ENCODE measurements at places on chromosomes 3 and 15.

DNA sequence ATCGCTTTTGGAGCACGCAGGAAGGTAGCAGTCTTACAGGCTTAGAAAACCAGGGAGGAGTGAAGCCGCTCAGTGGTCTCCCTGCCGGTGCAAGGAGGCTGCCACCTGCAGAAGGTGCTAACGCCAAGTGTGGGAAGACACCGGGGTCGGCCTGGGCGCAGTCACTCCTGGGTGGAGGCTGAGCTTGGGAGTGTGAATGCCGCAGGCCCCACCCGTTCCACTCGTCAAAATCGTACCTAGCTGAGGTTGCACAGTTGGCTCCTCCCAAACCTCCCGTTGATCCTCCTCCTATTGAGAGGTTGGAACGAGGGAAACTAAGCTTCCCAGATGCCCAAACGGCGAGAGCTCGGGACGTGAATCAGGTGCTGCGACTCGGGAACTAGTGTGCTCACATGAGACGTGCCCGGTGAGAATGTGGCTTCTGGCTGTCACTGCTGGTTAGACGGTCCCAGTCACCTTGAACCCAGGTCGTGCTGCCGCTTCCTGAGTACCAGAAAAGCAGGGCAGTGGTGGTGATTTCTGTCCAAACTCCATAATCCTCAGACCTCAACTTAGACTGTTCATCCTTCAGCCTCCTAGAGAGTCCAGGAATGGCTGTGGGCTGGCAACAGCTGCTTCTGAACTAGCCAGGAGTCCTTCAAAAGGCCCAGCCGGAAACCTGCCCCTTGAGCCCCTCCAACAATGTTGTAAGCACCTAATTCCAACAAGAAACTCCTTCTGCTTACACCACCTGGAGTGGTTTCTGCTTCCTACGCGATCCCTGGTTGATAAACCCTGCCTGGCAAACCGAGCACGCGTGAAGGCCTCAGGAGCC, 156.0 kb downstream of the XXYLT1 start:
- no peak for DNase-seq

GRCh38 chr15:25901811-25902605, 38.9 kb upstream of the ATP10A start:
- no peak for DNase-seq

DNA sequence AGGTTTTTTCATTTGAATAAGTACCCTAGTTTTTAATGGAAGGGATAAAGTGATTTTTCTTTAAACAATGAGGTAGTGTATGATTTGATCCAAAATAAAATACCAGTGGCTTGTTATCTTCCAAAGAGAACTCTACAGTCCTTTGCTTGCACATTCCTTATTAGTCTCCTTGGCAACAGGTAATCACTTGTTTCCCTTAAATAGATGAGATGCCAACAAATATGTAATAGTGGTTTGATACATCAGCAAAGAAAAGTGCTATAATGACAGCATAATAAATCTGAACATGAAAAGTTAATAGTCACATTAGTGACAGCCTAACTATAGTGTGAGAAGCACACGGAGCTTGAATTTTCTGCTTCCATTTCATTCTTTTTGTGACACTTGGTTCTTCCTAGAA, 360.2 kb downstream of the ZNF385D start:
- DNase-seq: no peak

- no peak for DNase-seq
Measured at GRCh38 chr3:45472795-45473194, 84.4 kb downstream of the LARS2 start.

- DNase-seq: no peak
Measured at GRCh38 chr15:34837246-34838016, 42.1 kb upstream of the ACTC1 start.

DNA sequence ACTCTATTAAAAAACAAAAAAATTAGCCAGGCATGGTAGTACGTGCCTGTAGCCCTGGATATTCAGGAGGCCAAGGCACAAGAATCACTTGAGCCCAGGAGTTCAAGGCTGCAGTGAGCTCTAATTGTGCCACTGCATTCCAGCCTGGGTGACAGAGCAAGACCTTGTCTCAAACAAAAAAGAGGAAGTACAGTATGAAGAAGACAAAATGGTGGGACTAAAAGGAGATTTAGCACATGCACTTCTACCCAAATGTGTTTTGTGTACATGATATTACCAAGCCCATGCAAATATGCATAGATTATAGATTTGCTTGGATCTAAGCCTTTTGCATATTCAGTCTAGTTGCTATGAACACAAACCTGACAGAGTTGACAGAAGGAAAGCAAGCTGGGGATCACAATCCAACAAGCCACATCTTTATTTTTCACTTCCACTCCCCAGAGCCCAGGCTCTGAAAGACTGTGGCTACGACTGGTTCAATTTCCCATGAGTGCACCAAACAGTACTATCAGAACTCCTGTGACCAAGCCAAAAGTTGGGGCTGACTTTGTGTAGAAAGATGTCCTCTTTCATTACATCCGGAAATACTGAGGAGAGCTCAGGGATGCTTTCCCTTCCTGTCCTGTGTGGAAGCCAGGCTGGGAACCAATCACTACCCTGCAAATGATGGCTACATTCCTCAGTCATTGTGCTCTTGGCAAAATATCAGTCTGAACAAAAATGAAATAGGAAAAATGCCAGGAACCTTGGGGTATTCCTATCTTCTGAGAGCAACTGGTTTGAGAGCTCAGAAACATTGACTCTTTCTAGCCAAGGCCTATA, 49.4 kb downstream of the TGM4 start:
- DNase-seq: no peak

GRCh38 chr3:55692957-55693558, 206.0 kb upstream of the WNT5A start:
- no peak for DNase-seq

DNA sequence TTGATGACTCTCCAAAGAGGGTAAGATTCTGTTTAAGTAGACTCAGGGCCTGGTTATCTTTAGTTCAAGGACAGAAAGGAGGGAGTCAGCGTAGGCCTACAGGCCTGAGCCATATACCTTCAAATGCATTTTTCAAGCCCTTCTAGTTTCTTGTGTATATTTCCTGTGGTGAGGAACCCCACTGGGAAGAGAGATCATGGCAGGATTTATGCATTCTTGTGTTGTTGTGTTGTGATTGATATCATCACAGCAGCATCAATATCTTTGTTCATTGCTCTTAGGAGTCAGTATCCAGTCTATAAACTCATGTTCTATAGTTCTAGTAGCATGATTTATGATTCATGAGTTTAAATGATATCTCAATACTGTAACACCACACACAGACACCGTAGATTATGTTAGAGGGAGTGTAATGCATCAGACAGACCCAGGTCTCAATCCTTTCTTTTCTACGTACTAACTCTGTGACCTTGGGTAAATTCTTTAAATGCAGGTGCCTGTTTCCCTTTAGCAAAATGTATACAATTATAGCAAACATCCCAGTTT, 427.5 kb downstream of the PDCD6IP start:
- DNase-seq: no peak

DNA sequence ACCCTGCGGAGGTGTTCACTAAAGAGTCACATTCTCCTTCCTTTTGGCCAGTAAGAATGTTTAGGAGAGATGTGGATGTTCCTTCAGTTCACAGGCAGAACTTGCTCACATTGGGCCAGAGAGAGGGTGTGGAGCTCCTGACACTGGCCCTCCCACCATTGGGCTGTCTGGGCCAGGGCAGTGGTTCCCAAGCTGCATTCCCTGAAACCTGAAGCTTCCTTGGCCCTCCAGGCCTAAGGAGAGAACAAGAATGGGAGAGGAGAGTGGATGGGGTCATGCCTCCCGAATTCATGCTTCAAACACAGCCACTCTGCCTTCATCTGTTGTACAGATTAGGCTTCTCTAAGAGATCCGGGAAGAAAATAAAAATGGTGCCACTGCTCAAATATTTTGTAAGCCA, 257.4 kb downstream of the RORA start:
- no peak for DNase-seq

DNA sequence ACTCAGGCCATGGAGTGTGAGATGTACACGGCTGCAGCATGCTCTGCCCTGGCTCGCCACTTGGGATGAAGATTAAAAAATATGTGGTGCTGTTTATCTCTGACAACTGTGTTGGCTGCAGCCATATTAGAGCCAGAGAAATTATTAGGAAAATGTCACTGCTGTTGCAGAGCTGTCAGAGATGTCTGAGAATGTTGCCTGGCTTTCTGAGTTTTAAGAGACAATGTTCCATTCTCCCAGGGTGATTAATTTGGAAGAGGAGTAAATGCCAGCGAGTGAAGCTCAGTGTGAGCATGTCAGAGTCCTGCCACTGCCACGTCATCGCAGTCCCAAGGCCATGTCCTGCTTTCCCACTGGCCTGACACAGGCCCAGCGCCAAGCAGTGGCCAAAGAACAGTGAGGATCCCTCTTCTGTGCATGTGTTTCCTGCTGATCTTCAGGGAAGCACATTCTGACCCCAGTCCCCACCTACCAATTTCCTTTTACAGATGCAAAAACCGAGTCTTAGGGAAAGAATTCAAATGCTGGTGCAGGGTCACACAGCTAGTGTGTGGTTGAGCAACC, 370.9 kb downstream of the GABRG3 start:
- no peak for DNase-seq

DNA sequence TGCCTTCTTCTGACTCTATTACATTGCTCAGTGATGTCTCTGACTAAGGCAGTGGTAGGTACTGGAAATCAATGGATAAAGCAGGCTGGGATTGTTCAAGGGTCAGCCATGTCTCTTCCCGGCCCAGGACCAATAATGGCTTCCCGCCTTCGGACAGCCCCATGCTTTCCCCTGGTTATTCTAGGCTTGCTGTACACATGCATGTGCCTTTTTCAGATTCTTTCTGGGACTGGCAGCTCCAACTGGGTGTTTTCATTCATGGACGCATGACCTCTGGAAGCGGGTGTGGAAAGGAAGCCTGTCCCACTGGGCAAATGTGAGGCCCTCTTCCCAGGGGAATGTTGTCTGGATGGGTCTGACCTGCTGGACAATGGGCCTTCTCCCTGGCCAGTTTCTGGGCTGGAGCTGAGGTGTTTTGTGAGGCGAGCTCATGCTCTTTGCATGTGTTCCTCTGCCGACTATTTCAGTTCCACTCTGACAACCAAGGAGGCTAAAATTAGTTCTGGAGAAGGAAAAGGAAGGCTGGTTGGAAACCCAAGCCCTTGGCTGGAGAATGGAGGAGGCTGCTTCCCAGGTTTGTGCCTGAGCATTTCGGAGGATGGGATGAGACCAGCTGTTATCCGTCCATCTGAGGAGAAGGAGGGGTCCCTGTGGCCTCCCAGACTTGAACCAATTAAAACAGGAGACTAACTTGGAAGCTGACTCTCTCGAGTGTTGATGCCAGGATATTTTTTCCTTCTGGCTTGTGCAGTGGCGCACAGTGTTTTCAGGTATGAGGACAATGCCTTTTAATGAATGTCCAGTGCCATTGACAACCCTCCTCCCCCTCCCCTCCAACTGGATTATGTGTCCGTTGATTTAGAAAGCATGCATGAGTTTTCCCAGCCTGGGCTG, 6.9 kb downstream of the ACVR2B start:
- no peak for DNase-seq

DNA sequence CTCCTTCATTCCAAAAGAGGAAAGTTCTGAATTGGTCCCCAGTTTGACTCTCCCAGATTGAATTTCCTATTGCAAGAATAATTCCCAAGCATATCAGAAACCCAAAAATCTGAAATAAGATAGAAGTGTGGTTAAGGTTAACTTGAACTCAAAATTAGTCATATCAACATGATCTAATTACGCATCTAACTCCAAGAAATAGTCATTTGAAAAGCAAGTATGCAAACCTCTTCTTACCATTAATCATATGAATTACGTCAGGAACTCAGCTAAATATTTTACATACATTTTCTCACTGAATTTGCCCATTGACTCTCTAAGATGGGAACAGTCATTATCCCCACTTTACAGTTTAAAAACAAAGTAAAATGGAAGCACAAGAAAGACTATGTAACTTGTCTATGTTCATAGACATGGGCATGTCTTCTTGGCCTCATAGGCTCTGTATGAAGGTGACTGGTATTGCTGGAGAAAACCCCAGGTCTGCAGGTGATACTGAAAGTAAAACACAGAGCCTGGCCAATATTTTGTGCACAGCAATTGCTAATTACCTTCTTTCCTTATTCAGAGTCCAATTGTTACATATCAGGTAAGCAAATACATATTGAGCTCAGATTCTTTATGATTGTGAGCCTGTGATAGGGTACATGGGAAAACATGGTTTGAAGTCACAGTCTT, 139.2 kb downstream of the ATP8B4 start:
- DNase-seq: no peak

- no peak for DNase-seq
Measured at GRCh38 chr3:134294302-134295280, 43.9 kb upstream of the RYK start.

DNA sequence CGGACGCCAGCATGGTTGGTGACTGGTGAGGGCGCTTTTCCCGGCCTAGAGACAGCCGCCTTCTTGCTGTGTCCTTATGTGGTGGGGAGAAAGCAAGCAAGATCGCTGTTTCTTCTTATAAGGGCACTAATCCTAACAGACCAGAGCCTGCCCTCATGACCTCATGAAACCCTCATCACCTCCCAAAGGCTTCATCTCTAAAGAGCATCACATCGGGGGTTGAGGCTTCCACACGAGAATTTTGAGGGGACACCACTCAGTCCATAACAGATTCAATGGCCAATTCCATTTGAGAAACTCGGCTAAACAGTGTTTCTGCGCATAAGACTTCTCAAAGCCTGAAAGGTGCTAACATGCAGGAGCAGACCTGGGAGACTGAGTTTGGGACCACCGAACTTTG, 54.0 kb downstream of the VGLL4 start:
- no peak for DNase-seq

DNA sequence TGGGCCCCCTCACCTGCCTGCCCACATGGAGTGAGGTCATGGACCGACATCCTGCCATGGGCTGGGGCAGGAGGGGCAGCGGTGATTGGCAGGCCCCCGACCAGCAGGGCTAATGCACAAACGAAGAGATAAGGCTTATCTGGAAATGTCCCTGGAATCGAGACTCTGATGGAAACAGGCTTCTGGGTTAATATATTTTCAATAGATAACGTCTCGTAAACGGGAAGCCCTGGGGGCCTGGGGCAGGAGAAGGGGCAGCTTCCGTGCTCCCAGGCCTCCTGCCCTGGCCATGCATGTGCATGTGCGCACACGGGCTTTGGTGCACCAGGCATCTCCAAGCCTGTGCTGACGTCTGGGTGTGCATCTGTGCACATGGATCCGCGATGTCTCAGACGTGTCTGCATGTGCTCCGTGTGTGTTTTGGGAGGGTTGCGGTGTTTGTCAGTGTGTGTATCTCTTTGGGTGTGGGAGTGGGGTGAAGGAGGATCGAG, 55.1 kb downstream of the DNAJB8 start:
- DNase-seq: no peak

GRCh38 chr3:68743521-68743920, 188.8 kb downstream of the TAFA4 start:
- no peak for DNase-seq

Data from NCI-H187 (cell line).